ENCODE measurements at places on chromosomes 12 and 14.

GRCh38 chr14:93011650-93012325 is 88.8 kb downstream of the CHGA start:
- DNase-seq, result no peak
- peaks cover 17% of the 10 kb centered on the region for H3K4me1 ChIP-seq
- H3K36me3 ChIP-seq, result peaks cover 29% of the 10 kb centered on the region
- H3K27ac ChIP-seq, result no peak overlapping the region

- peaks cover 84% of the 10 kb centered on the region for H3K36me3 ChIP-seq
- peaks cover 39% of the 10 kb centered on the region for H3K4me1 ChIP-seq
- no peak for DNase-seq
- no peak overlapping the region for H3K27ac ChIP-seq
These were observed 7.2 kb downstream of the NAB2 start for GRCh38 chr12:57096099-57096572.

DNA sequence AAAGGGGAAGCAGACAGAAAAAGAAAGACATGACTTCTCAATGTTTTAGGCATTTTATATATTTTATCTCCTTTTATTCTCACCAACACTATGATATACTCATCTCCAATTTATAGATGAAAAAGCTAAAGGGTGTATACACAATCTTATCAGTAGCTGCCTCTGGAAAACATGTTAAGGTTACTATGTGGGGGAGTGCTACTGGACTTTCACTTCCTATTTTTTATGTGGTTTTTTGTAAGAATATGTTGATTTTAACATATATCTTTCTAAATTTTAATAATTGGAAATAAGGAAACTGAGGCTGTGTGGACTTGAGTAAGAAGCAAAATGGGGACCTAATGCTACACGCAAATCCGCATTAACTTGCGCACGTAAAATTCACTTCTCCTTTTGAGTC is 99.6 kb upstream of the PDE3A start:
- no peaks in the 10 kb centered on the region for H3K36me3 ChIP-seq
- no peaks in the 10 kb centered on the region for H3K27me3 ChIP-seq
- no peak for DNase-seq
- H3K4me1 ChIP-seq, result no peaks in the 10 kb centered on the region

DNA sequence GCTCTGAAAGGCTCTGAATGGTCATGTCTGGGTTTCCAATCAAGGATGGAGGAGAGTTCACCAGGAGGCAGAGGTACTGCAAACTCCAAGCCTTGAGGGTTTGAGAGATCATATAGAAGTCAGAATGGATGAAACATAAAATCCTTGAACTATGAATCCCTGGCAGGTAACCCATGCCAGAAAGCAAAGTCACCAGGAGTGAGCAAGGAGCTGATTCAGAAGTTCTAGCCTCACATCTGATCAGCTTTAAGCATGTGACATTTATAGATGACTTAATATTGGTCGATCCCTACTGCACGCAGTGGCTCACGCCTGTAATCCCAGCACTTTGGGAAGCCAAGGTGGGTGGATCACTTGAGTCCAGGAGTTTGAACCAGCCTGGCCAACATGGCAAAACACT is 126.1 kb upstream of the MED13L start:
- no peaks in the 10 kb centered on the region for H3K27me3 ChIP-seq
- no peak for DNase-seq
- no peaks in the 10 kb centered on the region for H3K4me1 ChIP-seq
- no peak overlapping the region for H3K27ac ChIP-seq
- H3K36me3 ChIP-seq, result no peaks in the 10 kb centered on the region
